ENCODE measurements at places on chromosomes 7 and 10. TPM values are rescaled to one million over a fixed set of nuclear protein-coding genes. Genes with fewer than 3 reads are reported as not detected.

Gene SPDYE16
- 0.05 TPM for total RNA-seq

Gene ZNF488
- 2.3 TPM for total RNA-seq

Gene NFE2L3
- 11.4 TPM for total RNA-seq

Gene TEX47
- not detected for total RNA-seq

Gene OPN4
- not detected for total RNA-seq

Gene SFRP4
- total RNA-seq: not detected

Gene CDHR3
- total RNA-seq: 3.4 TPM

Gene TAF5
- total RNA-seq: 5.6 TPM

Gene MUC12
- total RNA-seq: not detected

Gene BTBD16
- total RNA-seq: 0.14 TPM

Gene CCM2
- 44.0 TPM for total RNA-seq

Gene ATP6V0A4
- 0.23 TPM for total RNA-seq

Gene LMBR1
- 53.8 TPM for total RNA-seq

Gene UTF1
- total RNA-seq: not detected

Gene SNCG
- 8.9 TPM for total RNA-seq

Gene CDK5
- total RNA-seq: 17.0 TPM

Measured in airway epithelial cell (primary cell).